ENCODE measurements at places on chromosomes 1 and 21.

DNA sequence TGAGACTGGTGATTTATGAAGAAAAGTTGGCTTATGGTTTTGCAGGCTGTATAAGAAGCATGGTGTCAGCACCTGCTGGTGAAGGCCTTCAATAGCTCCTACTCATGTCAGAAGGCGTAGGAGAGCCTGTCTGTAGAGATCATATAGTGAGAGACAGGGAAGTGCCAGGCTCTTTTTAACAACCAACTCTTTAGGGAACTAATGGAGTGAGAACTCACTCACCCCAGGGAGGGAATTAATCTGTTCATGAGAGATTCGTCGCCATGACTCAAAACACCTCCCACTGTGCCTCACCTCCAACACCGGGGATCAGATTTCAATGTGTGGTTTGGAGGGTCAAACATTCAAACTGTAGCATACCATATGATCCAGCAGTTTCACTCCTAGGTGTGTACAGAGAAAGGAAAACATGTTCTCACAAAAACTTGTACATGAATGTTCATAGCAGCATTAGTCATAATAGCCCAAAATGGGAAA is 72.6 kb downstream of the TTC3 start:
- no peak for DNase-seq

GRCh38 chr1:108570128-108570527 is 10.2 kb downstream of the EEIG2 start:
- peak; percentile 28 for DNase-seq

- no peak for DNase-seq
These were observed 15.5 kb upstream of the PPP1R15B start for GRCh38 chr1:204426971-204427701.

- peak; percentile 46 for DNase-seq
These were observed 953 bp downstream of the TRIM46 start for GRCh38 chr1:155174324-155175280.

DNA sequence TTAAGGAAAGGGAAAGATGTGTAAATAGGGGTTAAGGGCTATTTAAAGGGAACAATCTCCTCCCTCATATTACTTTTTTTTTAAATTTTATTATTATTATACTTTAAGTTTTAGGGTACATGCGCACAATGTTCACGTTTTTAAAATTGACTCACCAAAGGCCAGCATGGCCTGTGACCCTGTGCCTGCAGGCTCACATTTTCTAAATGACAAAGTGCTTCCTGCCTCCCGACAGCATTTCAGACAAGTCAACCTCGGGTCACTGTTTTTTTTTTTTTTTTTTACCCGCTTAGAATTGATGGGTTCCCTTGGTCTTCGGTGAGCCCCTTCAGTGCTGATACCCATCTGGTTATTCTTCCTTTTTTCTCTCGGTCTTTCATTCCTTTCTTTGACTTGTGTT is 70.4 kb upstream of the SCAF4 start:
- no peak for DNase-seq

DNA sequence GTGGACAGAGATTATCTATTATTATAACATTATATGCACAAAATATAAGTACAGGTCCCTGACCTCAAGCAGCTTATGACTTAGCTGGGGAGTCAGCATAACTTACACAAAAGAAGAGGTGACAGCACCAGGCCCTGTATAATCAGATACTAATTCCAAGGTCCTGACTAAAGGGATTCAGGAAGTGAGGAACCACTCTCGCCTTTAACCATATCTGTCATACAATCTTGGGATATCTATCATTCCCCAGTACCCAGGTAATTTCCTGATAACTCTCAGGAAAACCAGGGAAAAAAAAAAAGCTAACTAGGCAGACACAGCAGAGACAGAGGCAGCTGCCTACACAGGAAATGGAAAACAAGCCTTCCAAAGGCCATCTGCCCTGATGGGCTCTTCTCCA is 78.5 kb upstream of the CAMK1G start:
- no peak for DNase-seq

DNA sequence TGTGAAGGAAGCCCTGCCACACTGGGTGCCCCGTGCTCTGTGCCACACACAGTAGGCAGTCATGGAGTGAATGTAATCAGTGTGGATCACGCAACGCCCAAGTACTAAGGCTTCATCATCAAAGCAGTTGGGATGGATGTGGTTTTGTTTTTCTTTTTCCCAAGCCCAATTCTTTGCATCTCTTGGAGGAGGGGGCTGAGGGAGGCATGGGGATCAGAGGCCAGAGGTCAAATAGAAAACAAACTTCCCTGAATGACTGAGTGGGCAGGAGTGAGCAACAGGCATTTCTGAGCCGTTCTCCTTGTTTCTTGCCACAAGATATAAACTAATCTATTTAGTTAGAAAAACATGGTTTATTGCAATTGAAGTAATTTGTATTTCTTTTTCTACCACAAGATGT is 85.3 kb downstream of the TRABD2B start:
- DNase-seq, result no peak

- DNase-seq, result no peak
These were observed 310.2 kb upstream of the AJAP1 start for GRCh38 chr1:4344065-4344732.

- DNase-seq, result no peak
These were observed 85.9 kb downstream of the USP24 start for GRCh38 chr1:55129194-55129728.

Data from stimulated activated naive CD4-positive, alpha-beta T cell (primary cell).